CD8-positive, alpha-beta memory T cell (primary cell): ENCODE measurements at places on chromosomes 4 and X. TPM values are rescaled to one million over a fixed set of nuclear protein-coding genes. Genes with fewer than 3 reads are reported as not detected.

The PRSS12 gene
- total RNA-seq: not detected

The FAM184B gene
- 0.02 TPM for total RNA-seq

The SLIT2 gene
- total RNA-seq: not detected

The PPP3CA gene
- total RNA-seq: 30.0 TPM

The TBX22 gene
- total RNA-seq: not detected

The TMPRSS11F gene
- not detected for total RNA-seq

The TRPC3 gene
- 0.35 TPM for total RNA-seq

The CT47B1 gene
- not detected for total RNA-seq

The PHEX gene
- total RNA-seq: 20.8 TPM

The HPGDS gene
- 0.57 TPM for total RNA-seq

The TSR2 gene
- 56.4 TPM for total RNA-seq

The MGARP gene
- not detected for total RNA-seq

The RNF175 gene
- not detected for total RNA-seq

The VCX3B gene
- total RNA-seq: not detected

The NFKB1 gene
- 189 TPM for total RNA-seq

The WAS gene
- 81.9 TPM for total RNA-seq

The EMCN gene
- not detected for total RNA-seq

The NDUFB11 gene
- total RNA-seq: 95.0 TPM

The RAP2C gene
- 33.2 TPM for total RNA-seq

The XAGE1A gene
- not detected for total RNA-seq

The SYNPO2 gene
- 0.22 TPM for total RNA-seq

The DNAAF6 gene
- not detected for total RNA-seq

The CTAG2 gene
- total RNA-seq: 47.3 TPM

The STEEP1 gene
- total RNA-seq: 30.9 TPM

The GLUD2 gene
- 0.70 TPM for total RNA-seq

The MSX1 gene
- total RNA-seq: 0.11 TPM

The TNIP2 gene
- 87.7 TPM for total RNA-seq

The FGFBP2 gene
- total RNA-seq: 3.5 TPM

The NUDT11 gene
- total RNA-seq: 2.0 TPM

The CEP44 gene
- total RNA-seq: 20.4 TPM

The TRAM1L1 gene
- not detected for total RNA-seq

The ZIC3 gene
- total RNA-seq: not detected

The PDGFC gene
- not detected for total RNA-seq

The MAGEA4 gene
- not detected for total RNA-seq

The PARM1 gene
- not detected for total RNA-seq

The UGT2B10 gene
- total RNA-seq: not detected

The SHROOM2 gene
- not detected for total RNA-seq

The CNGA1 gene
- not detected for total RNA-seq

The NDST4 gene
- total RNA-seq: not detected

The NALF2 gene
- 0.42 TPM for total RNA-seq

The AMTN gene
- not detected for total RNA-seq

The AKAP4 gene
- not detected for total RNA-seq

The RIBC1 gene
- total RNA-seq: 1.2 TPM

The ZFX gene
- total RNA-seq: 35.5 TPM

The CAPN6 gene
- total RNA-seq: not detected

The APEX2 gene
- 42.8 TPM for total RNA-seq
